ENCODE measurements at places on chromosomes 4 and X.

DNA sequence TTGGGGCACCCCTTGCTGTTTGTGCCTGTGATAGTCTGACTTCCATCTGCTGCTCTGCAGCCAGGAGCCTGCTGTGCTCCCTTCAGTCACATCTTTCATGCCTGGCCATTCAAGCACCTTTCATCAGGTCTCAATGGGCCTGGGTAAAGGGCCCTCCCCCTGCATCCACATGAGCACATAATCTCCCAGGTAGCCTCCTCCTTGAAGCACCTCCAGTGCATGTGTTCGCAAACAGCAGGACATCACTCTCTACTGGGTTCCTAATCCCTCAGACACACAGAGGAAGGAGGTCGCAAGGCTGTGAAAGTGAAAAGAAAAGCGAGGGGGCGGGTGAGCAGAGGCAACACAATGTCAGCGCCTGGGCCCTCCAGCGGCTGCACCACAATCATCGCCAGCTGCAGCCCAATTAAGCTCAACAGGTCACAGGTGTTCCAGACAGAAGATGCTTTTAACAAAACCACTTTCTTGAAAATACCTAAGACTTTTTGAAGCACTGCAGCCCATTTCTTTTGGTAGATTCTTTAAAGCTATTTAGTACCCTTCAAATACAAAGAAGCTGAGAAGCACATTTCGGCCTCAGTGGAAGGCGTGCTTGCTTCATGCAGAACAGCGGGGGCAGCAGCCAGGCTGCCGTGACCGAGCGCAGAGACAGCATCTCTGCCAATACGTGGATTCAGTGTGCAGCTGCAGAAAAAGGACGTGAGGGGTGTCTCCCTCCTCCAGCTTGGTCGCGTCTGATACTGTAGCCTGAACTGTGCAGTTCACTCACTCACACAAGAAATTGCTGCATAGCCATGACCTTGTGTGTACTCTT lies 92.2 kb upstream of the SPRY1 start:
- no peak for DNase-seq

DNA sequence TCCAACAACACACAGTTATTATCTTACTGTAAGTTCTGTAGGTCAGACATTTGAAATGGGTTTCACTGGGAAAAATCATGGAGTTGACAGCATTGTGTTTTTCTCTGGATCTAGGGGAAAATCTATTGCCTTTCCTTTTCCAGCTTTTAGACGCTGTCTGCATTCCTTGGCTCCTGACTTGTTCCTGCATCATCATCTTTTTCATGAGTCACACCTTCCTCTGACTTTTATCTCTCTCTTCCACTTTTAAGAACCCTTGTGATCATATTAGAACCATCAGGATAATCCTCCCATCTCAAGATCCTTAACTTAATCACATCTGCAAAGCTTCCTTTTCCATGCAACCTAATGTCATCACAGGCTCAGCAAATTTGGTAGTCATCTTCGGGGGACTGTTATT lies 1454.8 kb downstream of the RPA4 start:
- no peak for DNase-seq

DNA sequence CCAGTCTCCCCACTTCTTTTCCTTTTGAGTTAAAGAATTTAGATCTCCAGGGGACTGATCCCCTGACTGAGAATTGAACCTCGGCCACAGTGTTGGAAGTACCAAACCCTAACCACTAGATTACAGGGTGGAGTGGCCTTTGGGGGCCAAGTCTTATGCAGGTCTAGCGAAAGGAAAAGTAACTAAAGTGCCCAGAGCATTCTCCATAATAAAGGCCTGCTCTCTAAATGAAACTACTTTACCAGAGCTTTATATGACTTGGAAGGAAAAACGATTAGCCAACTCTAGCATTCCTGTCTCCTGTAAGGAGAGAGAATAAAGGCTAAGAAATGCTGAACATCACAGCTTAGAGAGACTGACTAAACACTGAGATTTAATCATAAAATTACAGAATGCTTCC lies 788.0 kb downstream of the C4orf33 start:
- DNase-seq: no peak

DNA sequence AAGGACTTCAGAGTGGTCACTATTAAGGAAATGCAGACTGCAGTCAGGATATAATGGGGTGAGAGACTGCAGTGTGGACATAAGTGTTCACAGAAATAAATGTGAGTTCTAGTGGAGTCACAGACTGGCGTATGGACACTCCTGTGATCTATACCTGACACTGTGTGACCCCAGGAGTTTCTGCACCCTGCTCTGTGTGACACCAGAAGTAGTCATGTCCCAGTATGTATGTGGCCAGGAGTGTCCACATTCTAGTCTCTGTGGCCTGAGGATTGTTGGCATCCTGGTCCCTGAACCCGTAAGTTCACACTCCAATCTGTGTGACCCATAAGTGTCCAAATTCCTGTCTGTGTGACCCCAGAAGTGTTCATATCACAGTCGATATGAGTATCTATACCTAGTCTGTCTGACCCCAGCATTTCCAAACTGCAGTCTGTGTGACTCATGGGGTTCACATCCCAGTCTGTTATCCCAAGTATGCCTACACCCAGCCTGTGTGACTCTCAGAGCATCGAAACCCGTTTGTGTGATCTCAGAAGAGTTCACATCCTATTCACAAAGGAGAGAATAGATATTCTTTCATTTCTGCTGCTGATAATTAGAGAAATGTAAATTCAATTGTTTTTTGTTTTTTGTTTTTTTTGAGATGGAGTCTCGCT lies 16.3 kb downstream of the WDR13 start:
- no peak for DNase-seq

GRCh38 chr4:153649572-153649991 lies 34.5 kb upstream of the TLR2 start:
- no peak for DNase-seq

GRCh38 chr4:185774131-185774653 lies 37.8 kb downstream of the SORBS2 start:
- DNase-seq: no peak

DNA sequence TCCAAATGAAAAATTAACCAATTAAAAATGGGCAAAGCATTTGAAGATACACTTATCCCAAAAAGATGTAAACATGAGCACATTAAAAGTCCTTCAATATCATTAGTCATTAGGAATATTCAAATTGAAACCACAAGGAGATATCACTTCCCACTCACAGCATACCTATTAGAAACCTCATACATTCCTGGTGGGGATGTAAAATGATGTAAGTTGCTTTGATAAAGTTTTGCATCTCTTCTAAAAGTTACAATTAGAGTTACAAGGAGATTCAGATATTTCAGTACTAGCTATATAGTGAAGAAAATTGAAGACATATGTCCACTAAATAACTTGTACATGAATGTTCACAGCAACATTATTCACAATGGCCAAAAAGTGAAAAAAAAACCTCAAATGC lies 1109.3 kb upstream of the LCORL start:
- DNase-seq: no peak

DNA sequence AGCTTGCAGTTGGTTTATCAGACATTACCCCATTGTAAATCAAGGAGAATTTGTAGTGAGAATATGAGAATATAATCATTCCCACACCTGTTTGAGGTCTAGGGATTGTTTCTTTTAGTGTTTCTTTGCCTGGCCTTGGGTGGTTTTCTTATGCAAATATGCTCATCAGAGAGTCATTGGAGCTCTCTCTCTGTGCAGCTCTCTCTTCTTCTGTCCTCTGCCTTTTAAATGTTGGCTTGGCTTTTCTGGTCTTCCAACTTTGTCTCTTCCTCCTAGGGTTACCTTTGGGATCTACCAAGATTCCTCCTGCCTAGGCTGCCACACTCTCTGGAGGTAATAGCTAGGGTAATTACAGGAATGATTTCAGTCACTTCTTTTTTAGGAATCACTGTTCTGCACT lies 102.3 kb upstream of the ARSJ start:
- no peak for DNase-seq

DNA sequence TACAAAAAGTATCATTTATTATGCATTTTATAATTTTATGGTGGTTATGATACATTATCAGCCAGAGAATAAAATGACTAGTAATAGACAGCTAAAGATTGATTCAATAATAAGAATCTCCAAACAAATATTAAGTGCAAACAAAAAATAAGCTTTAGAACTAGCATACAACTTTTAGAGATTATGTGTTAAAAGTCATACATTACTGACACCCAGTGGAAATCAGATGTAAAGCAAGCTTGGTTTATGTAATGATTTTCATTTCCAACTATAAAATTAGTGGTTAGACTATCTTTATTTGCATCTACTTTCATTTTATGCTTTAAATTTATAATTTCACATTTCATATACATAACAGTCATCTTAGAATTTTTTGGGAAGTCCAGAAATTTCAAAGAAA lies 57.7 kb downstream of the IL13RA2 start:
- DNase-seq: no peak

DNA sequence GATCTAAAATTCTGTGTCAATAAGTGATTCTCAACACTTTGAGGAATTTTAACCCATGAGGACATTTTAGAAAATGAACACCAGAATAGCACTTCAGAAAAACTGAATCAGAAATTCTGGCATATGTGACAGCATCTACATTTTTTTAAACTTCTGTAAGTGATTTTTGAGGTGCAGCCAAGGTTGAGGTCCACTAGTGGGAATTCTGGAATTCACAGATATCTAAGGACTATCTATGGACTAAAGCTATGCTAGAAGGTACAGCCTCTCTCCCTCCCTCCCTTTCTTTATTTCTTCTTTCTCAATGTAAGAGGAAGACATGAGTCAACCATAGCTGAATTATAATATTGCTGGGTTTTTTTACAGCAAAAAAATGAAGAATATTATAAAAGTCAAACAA lies 508.2 kb upstream of the ATOH1 start:
- no peak for DNase-seq

- DNase-seq: no peak
These were observed 108.3 kb downstream of the NLGN4X start for GRCh38 chrX:6120329-6120728.

DNA sequence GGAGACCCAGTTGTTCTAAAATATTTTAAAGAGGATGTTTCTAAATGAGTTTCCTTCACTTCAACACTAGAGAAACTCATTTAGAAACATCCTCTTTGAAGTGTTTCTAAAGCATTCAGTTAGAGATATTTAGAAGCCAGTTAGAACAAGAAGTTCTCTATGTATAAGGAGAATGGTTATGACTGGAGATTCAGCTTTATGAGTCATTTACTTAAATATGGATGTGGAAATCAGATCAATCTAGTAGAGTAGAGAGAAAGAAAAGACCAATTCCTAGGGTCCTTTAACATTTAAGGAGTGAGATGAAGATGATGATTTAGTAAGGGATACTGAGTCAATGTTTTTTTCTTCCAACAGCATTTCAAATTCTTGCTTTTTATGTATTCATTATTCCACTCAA lies 234.1 kb downstream of the GRXCR1 start:
- DNase-seq: no peak

DNA sequence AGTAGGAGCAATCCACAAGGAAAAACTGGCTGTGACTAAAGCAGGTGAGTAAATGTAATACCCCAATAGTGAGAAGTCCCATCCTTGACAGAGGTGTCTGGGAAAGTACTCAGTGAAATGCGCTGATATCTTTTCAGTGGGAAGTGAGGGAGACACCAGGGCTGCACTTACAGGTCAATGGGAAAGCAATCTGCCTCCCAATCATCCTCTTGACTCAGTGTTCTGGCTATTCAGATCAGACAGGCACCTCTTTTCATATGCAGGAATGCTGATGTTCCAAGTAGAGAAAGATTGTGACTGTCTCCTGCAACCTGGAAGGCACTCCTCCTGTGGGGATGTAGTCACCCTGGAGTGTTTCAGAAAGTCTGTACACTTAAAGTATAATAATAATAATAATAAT lies 39.9 kb upstream of the SPIN2A start:
- no peak for DNase-seq
